Spinal cord (tissue), 10 donors: ENCODE measurements at places on chromosomes 4 and X. TPM values are rescaled to one million over a fixed set of nuclear protein-coding genes. Genes with fewer than 3 reads are reported as not detected.

YY2 gene
- total RNA-seq, result 1.5 TPM

GRCh38 chr4:158347556-158347955 lies 137.3 kb downstream of the TMEM144 start:
- no peak for DNase-seq
- H3K4me1 ChIP-seq, result no peaks in the 10 kb centered on the region
- H3K27me3 ChIP-seq, result no peaks in the 10 kb centered on the region
- no peaks in the 10 kb centered on the region for H3K36me3 ChIP-seq
- no peak overlapping the region for H3K27ac ChIP-seq

SPANXA2 gene
- total RNA-seq, result not detected

DNA sequence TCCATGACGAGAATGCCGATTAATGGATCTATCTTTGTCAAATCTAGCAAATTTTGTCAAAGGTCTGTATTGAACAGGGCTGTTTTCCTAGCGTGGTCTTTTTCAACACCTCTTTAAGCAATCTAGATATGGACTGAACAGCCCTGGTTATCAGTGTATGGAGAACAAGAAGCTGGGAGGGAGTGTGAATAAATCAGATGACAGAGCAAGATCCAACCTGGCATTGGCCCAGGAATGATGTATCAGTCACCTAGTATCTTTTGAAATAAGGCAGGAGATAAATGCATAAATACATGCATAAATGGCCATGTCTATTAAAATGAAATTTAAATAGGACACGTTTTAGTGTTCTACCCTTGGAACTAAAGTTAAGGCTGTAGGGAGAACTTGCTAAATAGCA lies 15.7 kb upstream of the AP1S2 start:
- H3K4me1 ChIP-seq, result peaks cover 11% of the 10 kb centered on the region
- no peak for DNase-seq
- H3K4me3 ChIP-seq, result no peak overlapping the region
- no peaks in the 10 kb centered on the region for H3K36me3 ChIP-seq
- H3K27me3 ChIP-seq, result peaks cover 36% of the 10 kb centered on the region

- peaks cover 10% of the 10 kb centered on the region for H3K4me1 ChIP-seq
- peak; percentile 70 for DNase-seq
- peak overlapping the region; percentile 56 for H3K4me3 ChIP-seq
- H3K27me3 ChIP-seq, result peaks cover 5% of the 10 kb centered on the region
- no peaks in the 10 kb centered on the region for H3K36me3 ChIP-seq
These were observed 1.2 kb downstream of the GABRB1 start for GRCh38 chr4:47032405-47033106.
